ENCODE measurements at places on chromosomes 12 and 14.
A peak's percentile ranks its signal among the peaks of the same experiment; 100 is the strongest.

GRCh38 chr12:52655720-52656124 is 3.7 kb upstream of the KRT2 start:
- no peak for DNase-seq

DNA sequence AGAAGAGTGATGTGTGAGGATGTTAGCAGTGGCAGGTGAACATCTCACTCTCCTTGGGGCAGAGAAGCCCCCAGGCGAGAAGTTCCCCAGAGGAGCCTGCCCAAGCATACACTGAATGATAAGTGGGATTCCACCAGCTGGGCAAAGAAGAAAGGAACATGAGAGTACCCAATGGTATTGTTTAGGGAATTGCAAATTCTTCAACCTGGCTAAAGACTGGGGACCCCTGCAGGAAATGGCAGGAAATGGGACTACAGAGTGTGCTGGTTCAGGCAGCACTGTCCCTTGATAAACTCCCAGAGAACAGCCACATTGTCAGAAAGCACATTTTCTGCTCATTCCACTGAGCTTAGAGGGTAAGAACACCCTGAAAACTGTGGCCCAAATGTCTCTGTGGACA is 121.3 kb downstream of the RPS29 start:
- DNase-seq: peak; percentile 79

DNA sequence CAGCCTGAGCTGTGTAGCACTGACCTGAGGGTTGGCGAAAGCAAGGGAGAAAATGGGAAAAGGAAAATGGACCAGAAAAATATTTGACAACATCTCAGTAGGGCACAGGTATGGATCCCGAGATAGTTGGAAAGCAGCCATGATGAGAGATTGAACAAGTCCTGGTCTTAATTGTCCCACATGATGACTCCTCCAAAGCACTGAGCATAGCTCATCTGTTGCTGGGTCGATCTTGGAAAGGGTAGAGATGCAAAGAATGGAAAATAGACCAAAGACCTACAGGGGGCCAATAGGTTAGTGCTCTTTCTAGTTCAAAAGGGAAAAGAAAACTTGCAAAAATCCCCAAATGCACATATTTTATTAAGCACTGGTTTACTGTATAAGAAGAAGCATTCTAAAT is 251.9 kb downstream of the SEC23A start:
- no peak for DNase-seq

DNA sequence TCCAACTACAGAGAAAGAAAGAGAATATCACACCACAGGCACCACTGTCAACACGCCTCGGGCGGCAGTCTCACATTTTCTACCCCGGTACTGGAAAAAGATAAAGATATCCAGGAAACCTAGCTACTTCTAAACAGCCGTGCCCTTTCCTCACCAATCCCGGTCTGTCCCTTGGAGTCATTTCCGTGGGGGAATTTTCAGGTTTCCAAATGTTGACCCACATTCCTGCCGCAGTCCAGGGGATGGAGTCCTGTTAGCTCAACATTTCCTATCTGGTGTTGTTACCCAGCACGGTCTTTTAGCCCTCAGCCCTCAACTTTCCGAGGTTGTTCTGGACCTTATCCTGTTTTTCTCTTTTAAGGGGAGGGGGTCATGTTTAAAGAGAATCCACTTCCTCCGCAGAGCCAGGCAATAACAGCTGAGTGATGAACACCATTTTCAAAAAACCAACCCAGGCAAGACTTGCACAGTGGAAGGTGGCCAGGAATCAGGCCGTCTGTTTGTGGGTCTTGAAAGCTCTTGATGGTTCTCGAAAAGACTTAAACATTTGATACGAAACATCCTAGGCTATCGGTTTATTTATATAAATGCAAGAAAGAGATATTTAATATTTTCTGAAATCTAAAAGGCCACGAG is 4.6 kb downstream of the SSH1 start:
- DNase-seq: no peak

DNA sequence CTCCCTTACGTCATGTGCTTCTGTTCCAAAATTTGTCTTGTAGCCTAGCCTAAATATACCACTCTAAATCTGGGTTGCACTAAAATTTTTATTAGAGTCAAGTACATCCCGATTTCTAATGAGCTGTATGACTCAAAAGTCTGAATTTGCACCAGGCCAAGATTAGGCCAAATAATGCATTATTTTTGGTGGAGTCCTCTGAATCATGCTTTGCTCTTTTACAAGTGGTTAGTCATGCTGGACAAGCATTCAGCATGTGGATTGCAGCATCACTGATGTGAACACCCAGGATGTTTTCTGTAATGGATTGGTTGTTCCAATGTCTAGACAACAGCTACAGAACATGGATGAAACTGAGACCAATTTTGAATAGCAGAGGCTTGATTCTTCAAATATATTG is 23.7 kb downstream of the HEBP1 start:
- DNase-seq: no peak

GRCh38 chr12:114912811-114913210 is 228.8 kb upstream of the TBX3 start:
- no peak for DNase-seq

DNA sequence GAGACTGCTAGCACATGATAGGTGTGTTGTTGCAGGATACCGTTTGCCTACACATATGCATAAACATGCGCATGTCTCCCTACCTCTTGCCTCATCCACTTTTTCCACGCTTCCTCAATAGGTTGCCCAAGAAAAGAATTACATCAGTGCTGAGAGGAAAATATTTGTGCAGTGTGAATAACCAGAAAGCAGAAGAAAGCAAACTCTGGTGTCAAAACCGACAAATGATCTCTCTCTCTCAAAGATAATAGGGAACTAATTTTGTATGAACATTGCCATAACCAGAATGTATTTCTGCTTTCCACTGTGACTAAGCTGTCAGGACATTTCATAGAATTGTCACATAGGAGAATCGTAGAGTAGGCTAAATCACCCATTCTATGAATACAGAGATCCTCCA is 1.3 kb downstream of the CLEC7A start:
- no peak for DNase-seq

- DNase-seq: no peak
Observed at GRCh38 chr12:112710414-112710813, 81.1 kb upstream of the RPH3A start.

GRCh38 chr12:28958553-28959195 is 190.4 kb upstream of the FAR2 start:
- DNase-seq: no peak

GRCh38 chr12:116808113-116809105 is 70.3 kb downstream of the RNFT2 start:
- DNase-seq: no peak

GRCh38 chr14:84543859-84544258 is 986.1 kb upstream of the FLRT2 start:
- DNase-seq: no peak

GRCh38 chr12:46468160-46468559 is 95.6 kb upstream of the SLC38A2 start:
- DNase-seq: no peak

DNA sequence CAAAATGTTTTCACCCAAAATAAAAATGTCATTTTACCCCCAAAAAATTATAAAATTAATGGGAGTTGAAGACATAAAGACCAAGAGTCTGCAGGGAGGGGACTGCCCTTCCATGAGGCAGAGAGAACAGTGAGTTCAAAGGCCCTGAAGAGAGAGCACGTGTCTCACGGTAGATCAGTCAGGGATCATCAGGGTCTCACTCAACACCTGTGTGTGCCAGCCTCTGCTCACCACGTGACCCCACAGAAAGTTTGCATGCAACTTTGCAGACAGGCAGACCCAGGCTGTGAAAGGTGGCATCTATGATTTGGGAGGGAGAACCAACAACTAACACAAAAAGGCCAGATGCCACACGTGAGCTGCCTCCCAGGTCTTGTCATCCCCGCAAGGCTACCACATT is 33.1 kb downstream of the CLMN start:
- DNase-seq: no peak

GRCh38 chr12:42162965-42163364 is 18.3 kb upstream of the GXYLT1 start:
- DNase-seq: no peak

DNA sequence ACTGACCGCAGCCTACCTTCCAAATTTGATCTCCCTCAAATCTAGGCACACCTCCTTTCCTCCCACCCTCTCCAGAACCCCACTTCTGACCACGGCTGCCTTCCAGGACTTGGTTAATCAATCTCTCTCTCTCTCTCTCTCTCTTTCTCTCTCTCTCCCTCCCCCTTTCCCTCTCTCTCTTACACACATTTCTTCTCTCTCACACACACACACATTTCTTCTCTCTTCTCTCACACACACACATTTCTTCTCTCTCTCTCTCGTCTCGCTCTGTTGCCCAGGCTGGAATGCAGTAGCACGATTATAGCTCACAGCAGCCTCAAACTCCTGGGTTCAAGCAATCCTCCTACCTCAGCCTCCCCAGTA is 521 bp upstream of the GMFB start:
- no peak for DNase-seq

GRCh38 chr14:69916396-69916795 is 37.2 kb downstream of the SMOC1 start:
- DNase-seq: no peak

GRCh38 chr12:49346659-49347310 is at the start of gene DNAJC22:
DNAJC22 (plus strand) TSS chr12:49346888; CDS start chr12:49348873, 1,985 bp downstream.
- peak; percentile 44 for DNase-seq

GRCh38 chr12:75275702-75276101 is 54.4 kb downstream of the CAPS2 start:
- no peak for DNase-seq

DNA sequence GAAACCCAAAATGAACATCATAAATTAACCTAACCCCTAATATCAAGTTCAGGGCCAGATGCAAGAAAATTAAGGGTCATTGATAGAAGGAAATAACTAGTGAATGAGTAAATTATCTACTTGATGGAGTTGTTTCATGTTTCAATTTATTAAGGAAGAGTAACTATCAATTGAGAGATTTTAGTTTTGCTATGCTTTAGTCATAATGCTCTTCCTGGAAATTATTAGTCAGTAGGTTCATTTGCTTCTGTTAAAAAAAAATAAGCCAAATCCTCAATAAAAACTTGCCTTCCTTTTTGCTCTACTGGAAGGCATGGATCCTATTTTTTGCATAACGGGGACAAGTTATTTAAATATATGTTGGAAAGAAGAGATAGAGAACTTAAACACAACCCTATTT is 59.0 kb upstream of the HIF1A start:
- no peak for DNase-seq

DNA sequence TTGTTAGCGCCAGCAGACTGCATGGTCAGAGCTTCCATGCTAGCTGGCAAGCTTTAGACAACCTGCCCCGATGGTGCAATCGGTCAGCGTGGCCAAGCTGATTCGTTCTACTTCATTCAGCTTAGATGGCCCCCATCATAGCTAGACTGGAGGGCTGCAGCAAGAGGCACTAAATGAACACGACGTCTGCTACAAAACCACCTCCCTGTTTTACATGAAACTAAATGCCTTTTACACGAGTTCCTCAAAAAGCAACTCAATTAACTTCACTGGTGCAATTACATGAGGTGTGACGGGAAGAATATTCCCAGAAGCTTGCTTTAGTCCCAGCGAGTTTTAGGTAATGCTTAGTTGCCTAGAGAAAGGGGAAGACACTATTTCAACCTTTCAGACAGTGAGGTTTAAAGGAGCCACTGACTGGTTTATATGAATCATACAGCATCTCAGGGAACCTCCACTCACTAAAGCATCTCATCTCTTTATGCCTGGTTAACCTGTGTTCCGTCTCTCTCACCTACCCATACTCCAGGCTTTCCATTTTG is 8.4 kb downstream of the NIN start:
- DNase-seq: no peak

GRCh38 chr12:66860752-66861750 is 182.2 kb upstream of the GRIP1 start:
- peak; percentile 67 for DNase-seq

GRCh38 chr12:30794591-30795409 is 40.0 kb upstream of the CAPRIN2 start:
- peak; percentile 77 for DNase-seq

DNA sequence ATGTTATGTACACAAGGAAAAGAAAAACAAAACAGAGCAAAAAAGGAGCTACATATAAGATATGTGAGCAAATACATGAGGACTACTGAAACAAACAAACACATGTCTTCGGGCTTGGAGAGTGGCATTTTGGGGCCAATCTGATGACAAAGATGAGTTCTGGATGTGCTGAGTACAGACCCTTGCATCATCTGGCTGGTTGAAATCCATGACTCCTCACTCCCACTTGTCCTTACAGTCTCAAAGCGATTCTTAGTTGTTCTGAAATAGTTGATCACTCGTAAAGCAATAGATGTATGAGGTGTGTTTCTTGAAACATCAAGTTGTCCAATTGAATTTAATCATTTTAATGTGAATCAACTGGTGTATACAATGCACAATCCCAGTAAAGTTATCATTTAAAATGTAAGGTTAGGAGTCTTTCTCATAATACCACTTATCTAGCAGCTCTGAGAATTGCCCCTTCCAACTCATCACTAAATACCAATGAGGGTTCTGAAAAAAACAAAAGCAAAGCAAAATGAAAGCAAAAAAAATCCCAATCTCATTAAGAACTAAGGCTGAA is 136.9 kb downstream of the ITPR2 start:
- DNase-seq: no peak

GRCh38 chr12:120836114-120836684 is 68.0 kb downstream of the SPPL3 start:
- no peak for DNase-seq

DNA sequence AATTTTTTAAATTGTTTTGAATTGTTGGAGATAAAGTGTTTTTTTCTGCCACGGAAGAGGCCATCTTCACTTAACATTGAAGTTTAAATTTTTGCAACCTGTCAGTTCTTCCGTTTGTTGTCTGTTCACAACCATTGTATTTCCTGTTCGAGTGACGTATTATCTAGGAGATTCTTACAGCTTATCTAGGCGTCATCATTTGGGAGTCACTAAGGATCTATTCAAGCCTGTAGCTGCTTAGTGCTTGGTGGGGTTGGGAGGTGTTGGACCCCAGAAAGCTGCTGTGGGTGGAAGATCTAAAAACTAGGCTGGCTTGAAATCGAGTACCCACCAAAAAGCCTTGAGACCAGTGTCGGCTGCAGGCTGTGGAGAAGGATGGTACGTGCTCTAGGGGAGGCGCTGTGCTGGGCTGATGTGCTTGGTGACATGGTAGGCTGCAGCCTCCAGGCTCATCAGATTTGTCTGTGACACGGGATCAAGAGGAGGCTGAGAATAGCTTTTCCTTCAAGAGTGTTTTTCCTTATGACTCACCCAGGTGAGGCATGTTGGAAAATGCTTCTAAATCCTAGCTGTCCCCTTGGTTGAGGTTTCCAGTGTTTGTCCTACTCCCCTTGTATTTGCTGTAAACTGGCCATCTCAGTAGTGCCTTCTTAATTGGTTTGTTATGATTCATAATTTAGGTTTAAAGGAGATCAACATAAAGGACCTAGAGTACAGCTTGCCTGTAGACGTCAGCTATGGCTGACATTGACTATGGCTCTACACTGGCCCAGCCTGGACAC is 57.8 kb downstream of the ATG14 start:
- DNase-seq: no peak

DNA sequence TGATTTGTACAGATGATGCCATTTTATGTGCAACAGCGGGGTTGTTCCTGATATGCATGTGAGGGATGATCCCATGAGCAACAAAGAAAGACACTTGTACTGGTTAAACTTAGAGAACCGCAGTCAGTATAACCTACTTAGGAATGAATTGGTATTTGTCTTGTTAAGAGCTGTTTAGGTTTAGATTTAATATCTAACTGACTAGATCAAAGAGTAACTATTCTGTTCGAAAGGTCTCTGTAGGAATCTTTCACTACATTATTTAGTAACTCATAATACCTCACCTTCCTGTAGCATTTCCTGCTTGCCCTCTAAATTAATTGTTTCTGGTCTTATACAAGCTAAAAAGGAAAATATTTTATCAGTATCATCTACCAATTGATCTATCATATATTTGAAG is 350.4 kb downstream of the TRHDE start:
- DNase-seq: no peak

- DNase-seq: no peak
Observed at GRCh38 chr12:117835156-117835555, 133.6 kb downstream of the KSR2 start.

All from GM23338 (cell line).